Smooth muscle cell of bladder (primary cell): ENCODE measurements at places on chromosomes 11 and 22. TPM values are rescaled to one million over a fixed set of nuclear protein-coding genes. Genes with fewer than 3 reads are reported as not detected.

OR51T1 gene
- not detected in 2 replicates for total RNA-seq

BEST1 gene
- 5.5 and 7.3 TPM in 2 replicates for total RNA-seq

SUSD2 gene
- 2.8 and 3.7 TPM in 2 replicates for total RNA-seq

FAM83F gene
- under 0.01 and 0.09 TPM in 2 replicates for total RNA-seq

TMEM86A gene
- total RNA-seq = 0.57 and 0.83 TPM in 2 replicates

PAX6 gene
- under 0.01 TPM in 1 of 2 replicates, not detected in the other for total RNA-seq

P2RY6 gene
- 0.14 and 0.18 TPM in 2 replicates for total RNA-seq

KRTAP5-11 gene
- not detected in 2 replicates for total RNA-seq

OR51E2 gene
- 0.09 TPM in 1 of 2 replicates, not detected in the other for total RNA-seq

PPP6R3 gene
- 99.6 and 105 TPM in 2 replicates for total RNA-seq

MS4A4A gene
- not detected in 2 replicates for total RNA-seq

SLC5A1 gene
- total RNA-seq = not detected in 2 replicates

PKNOX2 gene
- 0.92 and 1.4 TPM in 2 replicates for total RNA-seq

PCSK7 gene
- total RNA-seq = 30.7 and 41.4 TPM in 2 replicates

CCDC116 gene
- 0.14 and 0.18 TPM in 2 replicates for total RNA-seq

RCOR2 gene
- 2.8 and 4.3 TPM in 2 replicates for total RNA-seq

PIH1D2 gene
- 1.5 and 1.6 TPM in 2 replicates for total RNA-seq

C11orf52 gene
- 0.83 TPM in 1 of 2 replicates, not detected in the other for total RNA-seq
